ENCODE measurements at places on chromosomes 1 and 21.

- DNase-seq = no peak
Measured at GRCh38 chr1:235952950-235953615, 86.4 kb upstream of the LYST start.

DNA sequence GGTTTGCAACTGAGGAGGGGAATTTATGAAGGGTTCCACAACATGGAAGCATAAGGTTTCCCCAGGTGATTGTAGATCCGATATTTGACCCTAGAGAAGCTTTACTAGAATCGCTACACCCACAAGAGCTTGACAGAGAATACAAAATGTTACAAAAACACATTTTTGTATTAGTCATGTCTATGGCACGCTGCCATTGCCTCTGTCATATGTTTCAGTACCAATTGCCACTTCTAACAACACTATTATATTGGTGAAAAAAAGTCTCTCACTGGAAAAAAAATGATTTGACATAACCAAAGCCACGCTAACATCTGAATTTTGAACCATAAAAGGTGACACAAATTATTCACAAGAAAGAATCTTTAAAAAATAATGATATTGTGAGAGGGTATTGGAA lies 214.5 kb downstream of the KCNT2 start:
- DNase-seq = peak; percentile 18

DNA sequence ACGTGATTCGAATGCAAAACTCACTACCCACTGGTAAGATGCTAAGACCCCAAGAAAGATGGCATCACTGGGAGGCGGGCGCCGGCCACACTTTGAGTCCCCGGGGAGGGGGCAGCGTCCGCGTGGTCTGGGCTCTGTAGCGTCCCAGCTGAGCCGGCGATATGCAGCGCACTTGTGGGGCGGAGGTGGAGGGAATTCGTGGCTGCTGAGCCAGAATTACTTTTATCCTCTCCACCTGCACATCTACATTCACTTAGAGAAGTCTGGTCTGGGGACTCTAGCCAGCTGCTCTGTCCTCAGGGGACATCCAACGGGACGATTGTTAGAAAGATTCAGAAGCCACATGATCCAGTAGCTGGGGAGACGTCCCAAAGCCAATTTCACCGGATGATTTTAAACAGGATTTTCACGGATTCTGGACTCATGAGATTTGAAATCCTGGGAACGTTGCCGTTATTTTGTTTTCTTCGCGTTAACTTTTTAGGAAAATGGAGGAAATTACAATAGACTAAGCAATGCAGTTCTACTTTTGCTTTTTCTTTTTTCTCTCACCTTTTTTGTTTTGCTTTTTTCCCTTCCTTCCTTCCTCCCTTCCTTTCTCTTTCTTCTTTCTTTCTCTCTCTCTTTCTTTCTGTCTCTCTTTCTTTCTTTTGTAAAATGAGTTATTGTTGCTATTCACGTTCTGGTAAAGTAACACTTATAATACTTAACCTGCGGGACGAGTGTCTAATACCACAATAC lies 1.3 kb downstream of the JAM2 start:
- DNase-seq = peak; percentile 21

DNA sequence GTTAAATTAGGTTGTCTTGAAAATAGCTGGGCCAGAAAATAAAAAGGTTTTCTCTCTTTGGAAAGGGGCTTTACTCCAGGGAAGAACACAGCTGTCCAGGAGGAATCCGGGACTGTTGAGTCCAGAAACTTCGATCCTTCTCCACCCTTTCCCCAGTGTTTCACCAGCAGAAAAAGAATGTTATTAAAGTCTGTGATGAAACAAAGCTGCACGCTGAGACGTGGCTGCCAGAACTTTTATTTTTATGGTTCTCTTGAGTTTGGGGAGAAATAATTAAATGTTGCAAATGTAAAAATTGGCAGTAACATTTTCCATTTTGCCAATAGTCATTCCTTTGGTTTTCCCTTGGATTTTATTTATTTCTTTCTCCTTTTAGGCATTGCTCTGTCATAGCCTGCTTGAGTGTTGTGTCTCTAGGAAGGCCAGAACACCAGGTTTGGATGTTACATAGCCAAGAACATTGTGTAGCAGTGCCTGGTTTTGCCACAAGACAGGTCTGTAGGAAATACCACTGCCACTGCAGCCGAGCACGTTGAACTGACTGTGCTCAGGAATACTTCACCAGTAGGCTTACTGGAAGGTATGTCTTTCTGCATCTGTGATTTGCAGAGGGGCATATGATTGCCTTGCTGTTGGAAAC lies 87.4 kb downstream of the ROR1 start:
- no peak for DNase-seq

GRCh38 chr1:79323239-79324025 lies 316.9 kb upstream of the ADGRL4 start:
- no peak for DNase-seq

GRCh38 chr1:37767488-37767887 lies 2.6 kb upstream of the EPHA10 start:
- DNase-seq = no peak

DNA sequence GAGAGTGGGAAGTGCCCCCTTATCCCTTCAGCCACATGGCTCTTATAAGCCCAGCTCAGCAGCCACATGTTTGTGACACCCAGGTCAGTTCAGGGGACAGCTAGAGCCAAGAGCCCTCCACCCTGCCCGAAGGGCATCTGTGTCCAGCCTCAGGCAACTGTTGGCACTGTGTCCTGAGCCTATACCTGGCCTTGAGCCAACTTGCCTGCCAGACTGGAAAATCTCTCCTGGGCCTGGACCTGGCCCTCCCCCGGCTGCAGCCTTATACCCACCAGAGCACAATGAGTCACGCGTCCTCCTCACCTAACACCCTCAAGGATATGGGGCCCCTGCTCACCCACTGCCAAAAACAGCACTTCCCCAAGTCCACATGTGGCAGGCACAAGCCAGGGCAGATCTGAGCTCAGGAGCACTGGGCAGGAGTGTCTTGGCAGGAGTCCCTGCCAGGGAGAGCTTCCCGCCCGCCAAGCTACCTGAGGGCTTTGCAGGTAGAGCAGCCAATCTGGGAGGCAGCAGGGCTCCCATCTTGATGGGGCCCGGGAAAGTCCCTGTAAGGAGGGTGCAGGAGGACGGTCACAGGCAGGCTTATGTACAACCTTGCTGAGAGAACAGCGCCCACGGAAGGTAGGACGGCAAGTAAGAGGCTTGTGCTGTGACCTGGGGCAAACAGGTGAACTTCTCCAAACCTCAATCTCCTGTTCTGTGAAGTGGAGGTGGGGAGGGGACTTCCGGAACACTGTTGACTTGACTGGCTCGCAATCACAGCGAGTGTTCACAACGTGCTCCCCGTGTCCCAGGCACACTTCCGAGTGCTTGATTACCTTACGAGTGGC lies 19.8 kb upstream of the HSPG2 start:
- peak; percentile 94 for DNase-seq

GRCh38 chr1:17635811-17636210 lies 96.3 kb downstream of the ARHGEF10L start:
- no peak for DNase-seq

- DNase-seq = peak; percentile 69
Measured at GRCh38 chr1:198699167-198700015, 60.6 kb downstream of the PTPRC start.

GRCh38 chr1:99647490-99647889 lies 1.6 kb downstream of the PALMD start:
- DNase-seq = no peak

DNA sequence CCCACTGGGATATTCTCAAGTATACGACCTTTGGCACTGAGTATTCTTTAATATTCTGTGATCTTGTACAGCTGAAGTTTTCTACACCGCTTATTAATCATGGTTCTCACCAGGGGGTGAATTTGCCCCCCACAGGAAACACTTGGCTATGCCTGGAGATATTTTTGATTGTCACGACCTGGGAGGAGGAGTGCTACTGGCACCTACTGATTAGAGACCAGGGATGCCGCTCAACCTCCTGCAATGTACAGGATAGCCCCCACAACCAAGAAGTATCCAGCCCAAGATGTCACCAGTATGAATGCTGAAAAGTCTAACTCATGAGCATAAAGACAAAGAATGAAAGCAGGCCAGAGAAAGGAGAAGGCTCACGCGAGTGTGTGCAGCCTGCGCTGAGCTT lies 13.7 kb downstream of the REG4 start:
- DNase-seq = no peak

DNA sequence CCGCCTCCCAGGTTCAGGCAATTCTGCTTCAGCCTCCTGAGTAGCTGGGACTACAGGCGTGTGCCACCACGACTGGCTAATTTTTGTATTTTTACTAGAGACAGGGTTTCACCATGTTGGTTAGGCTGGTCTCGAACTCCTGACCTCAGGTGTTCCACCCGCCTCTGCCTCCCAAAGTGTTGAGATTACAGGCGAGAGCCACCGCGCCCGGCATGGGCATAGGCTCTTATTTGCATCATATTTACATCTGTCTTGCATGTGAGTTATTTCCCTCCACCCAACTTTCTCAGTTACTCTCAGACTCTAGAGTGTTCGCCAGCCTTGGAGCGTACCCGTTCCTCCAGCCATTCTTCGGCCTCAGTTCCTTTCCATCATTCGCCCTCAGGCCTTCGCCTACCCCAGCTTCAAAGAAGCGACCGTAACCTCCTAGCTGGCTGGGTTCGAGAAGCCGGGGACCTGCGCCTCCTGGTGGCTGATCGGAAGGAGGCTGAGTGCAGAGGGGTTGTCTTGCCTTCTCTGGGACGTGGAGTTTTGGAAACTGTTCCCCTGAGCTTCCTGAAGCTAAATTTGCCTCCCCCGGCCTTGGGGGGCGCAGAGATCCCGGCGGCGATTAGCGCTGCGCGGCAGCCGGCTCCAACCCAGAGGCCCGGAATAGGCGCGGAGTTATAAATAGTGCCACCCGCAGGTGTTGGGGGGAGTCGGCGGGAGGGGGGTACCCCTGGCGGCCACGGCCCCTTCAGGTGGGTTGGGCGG lies 3.6 kb upstream of the ZBTB7B start:
- peak; percentile 59 for DNase-seq

DNA sequence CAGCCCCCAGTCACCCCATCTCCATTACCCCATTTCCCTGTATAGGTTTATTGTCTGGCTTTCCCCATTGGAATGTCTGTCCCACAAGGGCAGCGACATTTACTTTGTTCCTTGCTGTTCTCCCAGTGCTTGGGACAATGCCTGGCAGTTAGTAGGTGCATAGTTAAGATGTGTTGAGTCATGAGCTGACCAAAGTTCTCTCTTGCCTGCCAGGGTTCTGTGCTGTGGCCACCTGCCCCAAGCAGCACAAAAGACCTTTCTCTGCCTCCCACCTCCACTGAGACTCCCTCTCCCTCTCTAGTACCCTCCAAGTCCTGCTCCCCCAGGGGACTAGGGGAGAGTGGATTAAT lies 40.0 kb downstream of the TMCO4 start:
- no peak for DNase-seq

DNA sequence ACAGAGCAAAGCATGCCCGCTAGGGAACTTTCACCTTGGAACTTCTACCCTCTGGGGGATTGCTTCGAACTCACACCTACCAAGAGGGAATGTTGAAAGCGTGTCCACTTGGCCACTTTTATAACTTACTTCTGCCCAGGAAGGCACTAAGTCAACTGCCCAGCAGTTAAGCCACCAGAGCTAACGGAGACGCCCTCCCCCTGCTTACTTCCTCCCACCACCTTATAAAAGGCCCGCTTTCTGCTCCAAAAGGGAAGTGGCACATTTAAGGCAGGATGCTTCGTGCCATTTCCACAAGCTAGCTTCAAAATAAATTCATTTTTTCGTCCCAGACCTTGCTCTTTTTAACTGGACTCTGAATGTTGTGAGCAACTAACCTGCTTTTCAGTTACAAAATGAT lies 3.2 kb upstream of the AK2 start:
- peak; percentile 36 for DNase-seq

DNA sequence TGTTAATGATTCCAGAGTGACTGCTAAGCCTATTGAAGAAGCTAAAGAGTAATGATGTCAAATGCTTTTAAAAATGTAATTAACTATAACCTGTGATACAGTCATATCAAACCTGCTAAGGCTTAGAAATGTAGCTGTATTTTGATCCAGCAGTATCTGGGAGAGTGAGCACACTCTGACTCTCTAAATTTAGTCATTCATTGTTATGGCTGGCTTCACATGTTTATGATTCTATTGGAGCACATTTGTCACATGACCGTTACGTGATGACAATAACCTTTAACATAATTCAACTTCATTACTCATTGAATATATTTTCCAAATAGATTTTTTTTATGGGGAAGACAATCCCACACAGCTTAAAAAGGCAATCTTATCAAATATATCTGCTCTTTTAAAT lies 587.1 kb downstream of the LMO4 start:
- DNase-seq = no peak

GRCh38 chr1:212949771-212950170 lies 570 bp upstream of the VASH2 start:
- no peak for DNase-seq

GRCh38 chr1:36751525-36751924 lies 268.8 kb upstream of the CSF3R start:
- DNase-seq = no peak

GRCh38 chr1:42420911-42421585 lies 34.8 kb downstream of the ZMYND12 start:
- DNase-seq = peak; percentile 76

DNA sequence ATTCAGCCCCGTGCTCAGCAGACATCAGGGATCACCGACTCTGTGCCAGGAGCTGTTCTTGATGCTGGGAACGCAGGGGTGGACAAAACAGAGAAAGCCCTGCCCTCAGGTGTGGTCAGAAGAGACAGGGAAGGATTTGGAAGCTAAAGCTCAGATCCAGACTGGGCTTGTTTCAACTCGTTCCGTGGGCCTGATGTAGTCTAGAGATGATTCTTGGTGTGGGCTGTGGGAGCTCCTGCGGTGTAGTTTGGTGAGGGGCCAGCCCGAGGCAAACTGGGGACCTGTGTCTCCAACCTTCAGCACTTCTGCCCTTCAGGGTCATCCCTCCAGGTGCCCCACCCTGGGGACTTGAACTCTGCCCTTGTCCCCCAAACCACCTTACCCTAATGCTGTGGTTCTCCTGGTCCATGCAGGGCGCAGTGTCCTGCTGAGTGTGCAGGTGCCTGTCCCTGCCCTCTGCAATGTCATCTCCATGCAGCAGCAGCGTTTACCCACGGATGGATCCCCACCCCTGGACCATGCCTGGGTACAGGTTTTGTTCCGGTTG lies 17.3 kb upstream of the ABCG1 start:
- DNase-seq = peak; percentile 4

DNA sequence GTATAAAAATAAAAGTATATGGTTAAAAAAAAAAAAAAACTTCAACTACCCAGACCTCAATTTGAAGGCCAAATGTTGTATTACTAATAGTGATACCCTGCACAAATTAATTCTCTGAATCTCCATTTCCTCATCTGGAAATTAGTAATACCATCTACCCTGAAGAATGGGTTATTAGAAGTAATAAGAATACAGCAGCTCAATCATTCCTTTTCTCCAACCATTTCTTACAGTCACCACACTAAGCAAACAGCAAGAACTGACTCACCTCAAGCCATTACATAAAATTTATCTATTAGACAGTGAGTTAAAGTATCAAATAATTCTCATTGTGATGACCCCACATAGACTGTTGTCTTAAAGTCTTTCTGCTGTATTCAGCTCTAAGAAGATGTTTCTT lies 39.6 kb downstream of the RERE start:
- DNase-seq = no peak

DNA sequence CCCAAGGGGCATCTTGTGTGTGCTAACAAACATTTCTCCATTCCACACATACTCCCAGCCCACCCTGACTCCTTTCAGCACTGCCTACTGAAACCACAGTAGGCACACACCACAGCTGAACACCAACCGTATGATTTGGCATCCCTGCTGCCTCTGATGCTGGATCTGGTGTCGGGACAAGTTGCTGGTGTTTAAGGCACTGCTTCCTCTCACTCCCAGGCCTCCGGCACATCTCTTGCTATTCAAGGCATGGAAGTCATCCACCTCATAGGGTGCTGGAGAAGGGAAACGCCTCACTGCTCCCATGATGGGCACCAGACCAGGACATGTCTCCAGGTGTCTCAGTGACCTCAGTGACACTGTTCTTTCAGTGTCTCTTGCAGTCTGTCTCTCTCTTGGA lies 2.4 kb upstream of the ITLN2 start:
- DNase-seq = no peak
